ENCODE measurements at places on chromosomes 13 and 19. TPM values are rescaled to one million over a fixed set of nuclear protein-coding genes. Genes with fewer than 3 reads are reported as not detected.

GRCh38 chr19:29107831-29108230, 105.1 kb downstream of the UQCRFS1 start:
- DNase-seq = no peak

DNA sequence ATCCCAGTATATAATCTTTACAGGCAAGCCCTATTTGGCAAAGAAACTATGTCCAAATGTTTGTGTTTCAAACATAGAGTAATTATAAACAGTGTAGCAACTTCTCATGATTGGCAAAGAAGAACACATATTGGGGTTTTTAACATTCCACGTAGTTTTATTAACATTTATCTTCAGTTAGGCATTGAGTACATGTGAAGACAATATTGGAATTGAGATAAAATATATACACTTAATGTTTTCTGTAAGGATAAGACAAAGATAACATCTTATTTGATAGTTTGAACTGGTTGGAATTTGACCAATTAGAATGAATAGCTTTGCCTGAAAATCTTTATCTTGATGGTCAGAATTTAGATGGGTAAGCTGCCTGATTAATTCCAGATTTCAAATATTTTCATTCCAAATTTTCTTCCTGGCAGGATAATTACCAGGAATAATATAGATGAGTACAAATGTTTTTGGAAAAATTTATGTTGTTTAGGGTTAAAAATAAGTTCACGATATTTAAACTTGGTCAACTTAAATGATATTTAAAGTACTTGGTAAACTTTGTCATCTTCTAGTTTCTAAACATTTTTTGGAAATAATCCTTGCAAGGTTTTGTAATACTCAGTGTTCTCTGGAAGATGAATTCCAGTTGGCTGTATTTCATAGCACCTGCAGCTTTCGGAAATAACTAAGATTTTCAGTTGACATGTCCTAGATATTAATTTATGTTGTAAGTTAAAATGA, 536.5 kb upstream of the SPRY2 start:
- no peak for DNase-seq

DNA sequence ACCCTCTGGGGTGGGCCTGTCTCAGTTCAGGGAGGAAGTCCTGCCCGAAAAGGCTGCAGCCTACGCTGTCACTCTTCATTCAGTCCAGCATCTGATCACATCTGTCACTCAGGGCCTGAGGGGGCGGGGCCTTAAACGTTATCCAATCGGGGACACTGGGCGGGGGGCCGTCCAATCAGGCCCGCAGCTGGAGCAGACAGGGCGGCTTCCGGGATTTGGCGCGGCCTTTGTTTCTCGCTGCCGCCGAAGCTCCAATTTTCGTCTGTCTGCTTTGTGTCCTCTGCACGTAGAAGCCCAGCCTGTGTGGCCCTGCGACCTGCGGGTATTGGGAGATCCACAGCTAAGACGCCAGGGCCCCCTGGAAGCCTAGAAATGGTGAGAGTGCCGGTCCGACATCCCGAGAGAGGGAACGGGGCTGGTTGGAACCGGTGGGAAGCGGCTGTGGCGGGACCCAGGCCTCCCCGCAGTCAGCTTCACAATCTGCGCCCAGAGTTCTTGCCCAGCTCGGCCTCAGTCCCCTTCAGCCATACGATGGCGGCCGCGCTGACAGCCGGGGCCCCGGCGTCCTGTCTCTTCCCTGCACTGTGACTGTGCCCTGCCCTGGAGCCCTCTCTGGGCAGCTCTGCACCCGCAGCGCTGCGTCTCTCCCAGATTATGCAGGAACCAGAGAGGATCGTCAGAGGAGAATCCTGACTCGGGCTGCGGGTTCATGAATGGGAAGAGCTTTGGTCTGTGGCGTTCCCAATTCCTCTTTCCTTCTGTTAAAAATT, at the start of gene ZNF730:
Gene ZNF730 (plus strand): TSS at position 224 of the 770 bp plus-strand sequence. CDS start 149 bp downstream, at position 373.
- DNase-seq = peak; percentile 62

DNA sequence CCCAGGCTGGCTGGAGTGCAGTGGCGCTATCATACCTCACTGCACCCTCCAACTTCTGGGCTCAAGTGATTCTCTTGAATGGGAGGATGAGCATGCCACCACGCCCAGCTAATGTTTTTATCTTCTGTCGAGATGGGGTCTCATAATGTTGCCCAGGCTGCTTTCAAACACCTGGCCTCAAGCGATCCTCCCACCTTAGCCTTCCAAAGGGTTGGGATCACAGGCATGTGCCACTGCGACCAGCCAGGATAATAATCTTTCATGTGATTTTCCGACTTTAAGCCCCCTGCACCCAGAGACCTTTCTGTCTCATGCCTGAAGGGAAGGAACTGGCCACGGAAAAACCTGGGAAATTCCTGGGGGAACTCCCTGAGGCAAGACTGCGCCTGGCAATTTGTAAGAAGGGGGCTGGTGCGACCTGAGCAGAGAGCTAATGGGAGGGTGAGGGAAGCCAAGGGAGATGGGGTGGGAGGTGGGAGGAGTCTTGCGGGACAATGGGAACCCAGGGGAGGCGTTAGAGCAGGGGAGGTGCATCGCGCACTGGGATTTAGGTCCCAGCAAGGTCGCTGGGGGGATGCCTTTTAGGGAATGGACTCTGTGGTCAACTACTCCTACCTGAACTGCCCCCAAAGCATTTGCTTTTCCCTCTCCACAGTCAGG, 1.2 kb upstream of the CCDC124 start:
- DNase-seq = peak; percentile 65

- no peak for DNase-seq
These were observed 26.0 kb upstream of the PABPC3 start for GRCh38 chr13:25069911-25070310.

DNA sequence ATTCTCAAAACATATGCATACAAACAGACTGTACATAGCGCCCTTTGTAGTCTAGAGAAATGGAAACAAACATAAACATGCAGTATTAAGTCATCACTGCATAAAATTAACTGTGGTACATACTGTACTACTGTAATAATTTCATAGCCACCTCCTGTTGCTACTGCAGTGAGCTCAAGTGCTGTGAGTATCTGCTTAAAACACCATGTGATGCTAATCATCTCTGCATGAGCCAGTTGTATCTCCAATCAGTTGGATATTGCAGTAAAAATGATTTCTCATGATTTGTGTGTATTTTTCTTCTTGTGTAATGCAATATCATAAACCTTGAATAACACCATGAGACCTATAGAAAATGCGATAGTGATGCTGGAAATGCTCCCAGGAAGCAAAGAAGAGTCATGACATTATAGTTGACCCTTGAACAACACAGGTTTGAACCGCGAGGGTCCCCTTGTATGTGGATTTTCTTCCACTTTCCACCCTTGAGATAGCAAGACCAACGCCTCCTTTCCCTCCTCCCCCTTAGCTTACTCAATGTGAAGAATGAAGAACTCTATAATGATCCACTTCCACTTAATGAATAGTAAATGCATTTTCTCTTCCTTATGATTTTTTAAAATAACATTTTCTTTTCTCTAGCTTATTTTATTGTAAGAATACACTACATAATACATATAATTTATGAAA, 4.1 kb downstream of the TNFSF13B start:
- DNase-seq = no peak

DNA sequence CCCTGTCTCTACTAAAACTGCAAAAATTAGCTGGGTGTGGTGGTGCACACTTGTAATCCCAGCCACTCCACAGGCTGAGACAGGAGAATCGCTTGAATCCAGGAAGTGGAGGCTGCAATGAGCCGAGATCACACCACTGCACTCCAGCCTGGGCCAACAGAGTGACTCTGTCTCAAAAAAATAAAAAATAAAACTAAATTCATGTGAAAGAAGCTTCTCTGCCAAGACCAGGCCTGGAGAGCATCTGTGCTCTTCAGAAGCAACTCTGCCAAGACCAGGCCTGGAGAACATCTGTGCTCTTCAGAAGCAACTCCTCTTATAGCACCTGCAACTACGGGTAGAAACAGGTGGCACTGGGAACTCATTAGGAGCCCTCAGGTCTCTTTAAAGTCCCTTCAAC, 37.7 kb downstream of the CRYL1 start:
- DNase-seq = no peak

GRCh38 chr19:5941673-5942072, 27.6 kb downstream of the CAPS start:
- no peak for DNase-seq

DNA sequence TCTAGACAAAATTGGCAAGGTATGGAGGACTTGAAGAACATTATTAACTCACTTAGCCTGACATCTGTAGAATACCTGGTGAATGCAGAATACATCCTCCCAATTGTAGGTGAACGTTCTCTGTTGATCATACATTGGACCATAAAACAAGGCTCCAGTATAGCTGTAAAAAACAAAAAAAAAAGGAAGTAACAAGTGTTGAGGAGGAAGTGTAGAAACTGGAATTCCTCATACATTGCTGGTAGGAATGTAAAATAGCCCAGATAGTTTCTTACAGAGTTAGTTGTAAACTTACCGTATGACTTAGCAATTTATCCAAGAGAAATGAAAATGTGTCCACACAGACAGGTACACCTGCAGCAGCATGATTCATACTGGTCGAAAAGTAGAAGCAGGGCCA, 44.8 kb downstream of the TSSK6 start:
- no peak for DNase-seq

DNA sequence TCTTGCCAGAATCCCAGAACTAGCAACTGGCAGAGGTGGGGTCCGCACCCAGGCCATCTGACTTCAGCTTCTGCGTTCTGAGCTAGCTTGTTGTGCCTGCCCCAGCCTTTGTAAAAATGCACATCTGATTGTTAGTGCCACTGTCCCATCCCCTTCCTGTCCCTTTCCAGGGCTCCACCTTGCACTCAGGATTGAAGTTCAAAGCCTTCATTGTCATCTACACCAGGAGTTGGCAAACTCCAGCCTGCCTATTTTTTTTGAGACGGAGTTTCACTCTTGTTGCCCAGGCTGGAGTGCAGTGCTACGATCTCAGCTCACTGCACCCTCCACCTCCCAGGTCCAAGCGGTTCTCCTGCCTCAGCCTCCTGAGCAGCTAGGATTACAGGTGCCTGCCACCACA, 2.9 kb downstream of the THOP1 start:
- DNase-seq = no peak

DNA sequence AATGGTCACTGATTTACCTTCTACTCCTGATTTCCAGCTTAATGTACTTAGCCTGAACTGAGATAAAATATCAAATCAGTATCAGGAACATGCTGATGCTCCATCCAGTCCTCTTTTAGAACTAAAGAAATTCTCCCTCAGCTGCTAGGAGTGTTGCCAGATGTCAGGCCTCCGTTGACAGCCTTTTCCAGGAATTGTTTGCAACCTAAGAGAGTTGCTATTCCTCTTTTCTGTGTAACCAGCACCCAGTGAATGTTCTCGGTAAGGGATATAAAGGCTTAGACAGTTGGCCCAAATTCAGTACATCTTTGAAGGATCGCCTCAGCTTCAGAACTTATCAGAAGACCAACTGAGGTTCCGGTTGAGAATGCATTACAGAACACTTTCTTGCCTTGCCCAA, 559.0 kb downstream of the PCDH17 start:
- DNase-seq = no peak

DNA sequence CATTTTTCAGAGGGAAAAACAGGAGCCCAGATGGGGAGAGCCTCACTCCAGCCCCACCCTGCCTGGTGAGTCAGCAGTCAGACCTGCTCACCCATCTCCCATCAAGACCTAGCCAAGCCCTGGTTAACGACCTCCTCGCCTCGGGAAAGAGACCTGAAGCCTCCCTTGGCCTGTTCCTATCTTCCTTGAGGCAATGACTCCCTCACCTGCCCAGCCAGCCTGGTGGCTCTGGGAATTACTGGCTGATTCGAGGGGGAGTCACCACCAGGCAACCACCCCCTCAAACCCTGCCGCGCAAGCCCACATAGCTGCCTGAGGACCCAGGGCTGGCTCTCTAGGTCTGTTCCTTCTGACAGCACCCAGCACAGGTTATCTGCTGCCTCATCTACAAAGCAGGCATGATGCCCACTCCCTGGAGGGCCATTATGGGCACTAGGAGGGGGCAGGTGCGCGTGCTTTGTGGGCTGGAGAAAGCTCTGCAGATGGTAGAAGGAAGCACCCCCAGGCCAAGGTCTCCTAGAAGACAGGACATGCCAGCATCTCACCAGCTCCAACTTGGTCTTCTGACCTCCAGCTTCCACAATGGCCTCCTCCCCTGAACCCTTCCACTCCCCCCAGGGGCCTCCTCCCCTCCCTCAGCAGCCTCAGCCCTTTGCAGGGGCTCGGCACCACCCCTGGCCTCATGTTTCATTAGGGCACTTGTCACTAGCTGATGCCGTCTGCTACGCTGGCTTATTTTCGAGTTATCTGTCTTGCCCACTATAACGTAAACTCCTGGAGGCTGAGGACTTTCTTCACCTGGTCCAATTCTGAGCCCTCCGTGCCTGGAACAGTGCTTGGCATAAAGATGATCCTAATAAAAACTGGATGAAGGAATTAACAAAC, 10.4 kb downstream of the DEDD2 start:
- DNase-seq = no peak

DNA sequence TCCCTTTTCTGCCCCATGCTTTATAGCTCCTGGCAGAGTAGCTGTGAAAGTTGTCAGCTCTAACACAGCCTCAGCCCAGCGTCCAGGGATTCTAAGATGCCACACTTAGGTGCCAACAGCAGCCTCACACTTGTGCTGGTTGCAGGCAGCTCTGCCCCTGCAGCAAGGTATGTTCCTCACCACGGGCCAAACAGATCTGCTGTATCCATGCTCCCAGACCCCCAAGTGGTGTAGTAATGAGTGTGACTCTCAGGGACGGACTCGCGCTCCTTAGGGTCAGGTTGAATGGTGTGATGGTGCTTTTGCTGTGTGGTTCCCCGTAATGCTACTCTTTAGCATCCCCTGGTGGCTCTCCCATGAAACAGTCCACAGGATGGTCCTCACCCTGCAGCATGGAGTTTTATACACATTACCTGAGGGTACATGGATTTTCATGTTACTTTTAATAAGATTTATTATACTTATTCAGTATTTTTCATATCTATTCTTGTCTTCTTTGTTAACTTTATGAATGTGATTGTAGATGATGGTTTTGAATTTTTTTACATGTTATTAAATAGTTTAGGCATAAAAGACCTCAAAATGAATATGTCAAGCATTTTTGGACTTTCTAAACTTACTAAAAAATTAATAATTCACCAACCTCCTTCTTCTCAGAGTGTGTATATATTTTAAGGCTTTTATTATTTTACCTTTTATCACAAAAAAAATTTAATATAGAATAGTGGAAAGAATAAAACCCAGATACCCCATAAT, 232.5 kb downstream of the SLC7A1 start:
- DNase-seq = peak; percentile 63

- no peak for DNase-seq
These were observed 18.8 kb upstream of the ZMYM5 start for GRCh38 chr13:19882231-19882630.

The UBE2L5 gene
- total RNA-seq = not detected

The PLIN5 gene
- total RNA-seq = not detected

The C5AR2 gene
- 0.19 TPM for total RNA-seq

The SIAH3 gene
- total RNA-seq = not detected

The ZNF541 gene
- 0.10 TPM for total RNA-seq

The C19orf25 gene
- total RNA-seq = 58.4 TPM

The ODAD3 gene
- not detected for total RNA-seq
